ENCODE measurements at places on chromosomes 11 and 22.

DNA sequence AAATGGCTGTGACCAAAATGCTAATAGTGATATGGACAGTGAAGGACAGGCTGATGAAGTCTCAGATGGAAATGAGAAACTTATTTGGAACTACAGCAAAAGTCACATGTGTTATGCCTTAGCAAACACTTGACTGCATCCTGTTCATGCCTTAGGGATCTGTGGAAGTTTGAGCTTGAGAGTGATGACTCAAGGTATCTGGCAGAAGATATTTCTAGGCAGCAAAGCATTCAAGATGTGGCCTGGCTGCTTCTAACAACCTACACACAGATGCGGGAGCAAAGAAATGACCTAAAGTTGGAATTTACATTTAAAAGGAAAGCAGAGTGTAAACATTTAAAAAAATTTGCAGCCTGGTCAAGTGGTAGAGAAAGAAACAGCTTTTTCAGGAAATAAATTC, 28.1 kb upstream of the CD81 start:
- no peak overlapping the region for H3K27ac ChIP-seq
- H3K27me3 ChIP-seq, result no peaks in the 10 kb centered on the region
- no peaks in the 10 kb centered on the region for H3K36me3 ChIP-seq
- DNase-seq, result no peak
- no peak overlapping the region for H3K4me3 ChIP-seq

DNA sequence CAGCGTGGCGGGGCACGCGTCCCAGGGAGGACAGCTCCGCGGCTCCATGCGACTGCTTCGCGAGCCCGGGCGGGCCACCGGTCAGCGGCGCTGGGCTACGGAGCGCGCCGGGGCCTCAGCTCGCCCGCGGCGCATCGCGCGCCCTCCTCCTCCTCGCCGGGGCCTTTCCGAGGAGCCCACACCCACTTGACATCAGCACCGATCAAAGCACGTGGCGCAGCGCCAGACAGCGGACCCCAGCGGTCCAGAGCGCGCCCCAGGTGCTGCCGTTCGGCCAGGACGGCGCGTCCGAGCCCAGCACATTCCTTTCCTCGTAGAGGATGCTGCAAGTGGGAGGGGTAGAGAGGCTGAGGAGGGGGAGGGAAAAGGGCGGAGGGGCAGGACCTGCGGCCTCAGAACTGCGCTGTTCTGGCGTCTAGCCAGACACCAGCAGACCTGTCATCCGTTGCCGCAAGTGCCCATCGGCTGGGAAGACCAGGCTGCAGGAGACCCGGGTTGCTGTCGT, 88.6 kb downstream of the PLEKHA7 start:
- no peak overlapping the region for H3K27ac ChIP-seq

GRCh38 chr11:42465623-42466022, 846.2 kb upstream of the API5 start:
- no peaks in the 10 kb centered on the region for H3K27me3 ChIP-seq
- no peak for DNase-seq
- no peaks in the 10 kb centered on the region for H3K36me3 ChIP-seq
- no peaks in the 10 kb centered on the region for H3K4me1 ChIP-seq

DNA sequence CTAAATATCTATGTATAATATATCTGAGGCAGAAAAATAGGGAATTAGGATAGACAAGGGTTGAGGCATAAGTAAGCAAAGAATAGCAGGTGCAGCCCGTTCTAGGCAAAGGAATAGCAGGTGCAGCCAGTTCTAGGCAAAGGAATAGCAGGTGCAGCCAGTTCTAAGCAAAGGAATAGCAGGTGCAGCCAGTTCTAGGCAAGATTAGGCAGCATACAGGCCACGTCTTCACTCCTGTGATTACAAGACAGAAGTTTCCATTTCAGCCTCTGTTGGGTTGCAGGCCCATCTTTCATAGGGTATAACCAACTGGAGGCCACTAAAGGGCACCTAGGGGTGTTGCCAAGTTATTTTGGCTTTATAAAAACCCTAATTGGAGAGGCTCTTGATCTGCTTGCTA, 28.8 kb upstream of the CHORDC1 start:
- no peaks in the 10 kb centered on the region for H3K36me3 ChIP-seq
- no peaks in the 10 kb centered on the region for H3K4me1 ChIP-seq
- H3K27ac ChIP-seq, result no peak overlapping the region
- peaks cover 2% of the 10 kb centered on the region for H3K27me3 ChIP-seq

DNA sequence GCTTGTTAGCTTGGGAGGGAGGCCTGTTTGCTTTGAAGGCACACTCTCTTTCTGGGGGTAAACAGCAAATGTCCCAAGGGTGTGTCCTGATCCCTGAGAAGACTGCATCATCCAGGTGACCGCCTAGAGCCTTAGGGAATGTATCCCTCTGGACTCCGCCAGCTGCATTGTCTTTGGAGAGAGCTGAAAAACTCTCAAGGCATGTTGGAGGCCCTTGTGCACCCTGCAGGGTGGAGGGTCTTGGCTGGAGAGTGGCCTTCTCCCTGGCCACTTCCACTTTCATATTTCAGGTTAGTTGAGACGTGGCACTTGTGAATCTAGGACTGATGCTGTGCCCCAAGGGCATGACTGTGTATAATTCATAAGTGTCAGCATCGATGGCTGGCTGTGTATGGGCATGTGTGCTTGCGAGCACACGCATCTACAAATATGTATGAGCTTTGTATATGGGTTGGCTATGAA, 70.6 kb downstream of the ZBTB16 start:
- no peak overlapping the region for H3K4me3 ChIP-seq
- peaks cover 73% of the 10 kb centered on the region for H3K4me1 ChIP-seq
- H3K27me3 ChIP-seq, result no peaks in the 10 kb centered on the region
- peak overlapping the region; percentile 40 for H3K27ac ChIP-seq

GRCh38 chr11:76786016-76786415, 2.9 kb downstream of the TSKU start:
- no peaks in the 10 kb centered on the region for H3K36me3 ChIP-seq
- no peaks in the 10 kb centered on the region for H3K27me3 ChIP-seq
- H3K4me1 ChIP-seq, result peaks cover 89% of the 10 kb centered on the region
- H3K27ac ChIP-seq, result peak overlapping the region; percentile 97
- no peak for DNase-seq

GRCh38 chr22:25134028-25134427, 65.6 kb upstream of the CRYBB3 start:
- peaks cover 81% of the 10 kb centered on the region for H3K4me1 ChIP-seq
- H3K4me3 ChIP-seq, result no peak overlapping the region
- DNase-seq, result no peak
- H3K27ac ChIP-seq, result peak overlapping the region; percentile 83
- H3K27me3 ChIP-seq, result no peaks in the 10 kb centered on the region

DNA sequence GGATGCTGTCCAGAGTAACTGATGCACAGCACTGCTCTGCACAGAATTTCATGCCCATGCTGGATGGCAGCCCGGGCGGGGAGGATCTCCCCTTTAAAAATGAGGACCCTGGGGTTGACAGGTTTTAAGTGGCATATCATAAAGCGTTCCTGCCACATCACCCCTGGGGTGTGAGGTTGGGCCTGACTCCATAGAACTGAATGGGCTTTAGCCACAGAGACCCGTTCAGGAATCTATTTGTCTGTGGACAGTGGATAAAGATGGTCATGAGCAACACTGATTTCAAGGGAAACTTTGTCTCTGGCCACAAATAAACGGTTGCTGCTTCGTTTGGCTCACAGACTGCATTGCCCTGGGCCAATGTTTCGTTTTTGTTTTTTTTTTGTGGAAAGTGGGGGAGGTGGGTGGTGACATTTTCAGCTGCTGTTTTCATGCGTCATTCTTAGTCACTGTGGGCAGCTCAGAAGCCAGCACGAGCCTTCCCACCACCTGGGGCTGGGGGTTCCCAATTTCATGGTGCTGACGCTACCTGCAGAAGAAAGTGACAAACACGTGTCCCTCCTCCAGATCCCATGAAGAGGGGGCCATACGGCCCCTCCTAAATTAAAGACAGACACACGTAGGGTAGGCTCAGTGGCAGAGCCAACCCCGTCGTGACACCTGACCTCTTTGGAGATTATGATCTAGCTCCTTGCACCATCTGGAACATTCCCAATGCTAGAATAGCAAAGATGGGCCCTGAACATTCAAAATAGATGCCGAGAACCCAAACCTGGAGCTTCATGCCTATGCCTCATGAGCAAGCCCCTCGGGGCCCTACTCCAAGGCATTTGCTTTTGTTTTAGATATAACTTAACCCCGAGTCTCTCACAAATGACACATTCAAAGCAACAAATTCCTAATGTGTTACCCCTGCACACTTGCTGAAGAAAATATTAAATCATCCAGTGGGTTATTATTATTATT, 54.8 kb upstream of the PHF21B start:
- DNase-seq, result no peak
- no peaks in the 10 kb centered on the region for H3K36me3 ChIP-seq
- H3K27me3 ChIP-seq, result peaks cover 8% of the 10 kb centered on the region
- no peak overlapping the region for H3K27ac ChIP-seq
- peaks cover 4% of the 10 kb centered on the region for H3K4me1 ChIP-seq

GRCh38 chr11:126355324-126355925, at the start of gene ST3GAL4:
Gene ST3GAL4 (plus strand): TSS chr11:126355686. CDS start chr11:126406156, 50,470 bp downstream.
- H3K4me1 ChIP-seq, result peaks cover 62% of the 10 kb centered on the region
- no peaks in the 10 kb centered on the region for H3K27me3 ChIP-seq
- peak; percentile 80 for DNase-seq
- peak within 1 kb of the TSS; percentile 67 for H3K4me3 ChIP-seq

DNA sequence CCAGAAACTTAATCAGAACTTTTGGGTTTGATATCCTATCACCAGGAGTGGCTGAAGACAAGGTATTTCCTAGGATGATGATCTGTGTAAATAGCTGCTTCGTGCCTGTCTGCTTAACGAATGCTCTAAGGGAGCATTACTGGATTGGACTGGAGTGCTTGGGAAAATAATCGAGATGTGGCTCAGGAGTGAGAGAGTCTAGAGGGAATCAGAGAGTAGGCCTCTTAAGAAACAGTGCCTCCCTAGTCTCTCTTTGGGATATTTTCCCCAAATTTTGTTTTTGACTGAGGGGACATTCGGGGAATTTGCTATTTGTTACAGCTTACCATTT, 2.5 kb downstream of the MAML2 start:
- peaks cover 56% of the 10 kb centered on the region for H3K4me1 ChIP-seq
- no peaks in the 10 kb centered on the region for H3K27me3 ChIP-seq
- peak overlapping the region; percentile 63 for H3K4me3 ChIP-seq
- no peaks in the 10 kb centered on the region for H3K36me3 ChIP-seq

DNA sequence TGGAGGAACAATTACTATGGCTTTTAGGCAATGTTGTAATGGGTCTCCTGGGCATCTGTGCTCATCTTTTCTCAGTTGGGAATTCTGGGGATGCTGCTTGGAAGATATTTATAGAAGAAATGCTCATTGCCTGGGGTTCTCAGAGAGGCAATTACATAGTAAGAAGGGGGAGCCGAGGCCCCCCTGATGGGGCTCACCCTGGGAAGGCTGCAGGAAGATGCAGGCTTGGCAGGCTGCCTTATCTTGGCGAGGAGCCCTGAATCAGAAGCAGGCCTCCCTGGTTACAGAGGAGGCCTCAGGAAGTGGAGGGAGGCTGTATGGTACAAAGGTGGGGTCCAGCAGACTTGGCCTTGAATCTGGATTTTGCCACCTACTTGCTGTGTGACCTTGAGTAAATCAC, 60.6 kb upstream of the CRYBB3 start:
- DNase-seq, result no peak
- H3K4me1 ChIP-seq, result peaks cover 65% of the 10 kb centered on the region
- H3K4me3 ChIP-seq, result no peak overlapping the region
- no peaks in the 10 kb centered on the region for H3K27me3 ChIP-seq
- H3K36me3 ChIP-seq, result no peaks in the 10 kb centered on the region
- no peak overlapping the region for H3K27ac ChIP-seq
